Activated CD8-positive, alpha-beta memory T cell treated with anti-CD3 and anti-CD28 coated beads for 1 hour (primary cell): ENCODE measurements at places on chromosomes 12 and 14.

GRCh38 chr14:44657203-44657602 lies 150.1 kb upstream of the FSCB start:
- DNase-seq: no peak

DNA sequence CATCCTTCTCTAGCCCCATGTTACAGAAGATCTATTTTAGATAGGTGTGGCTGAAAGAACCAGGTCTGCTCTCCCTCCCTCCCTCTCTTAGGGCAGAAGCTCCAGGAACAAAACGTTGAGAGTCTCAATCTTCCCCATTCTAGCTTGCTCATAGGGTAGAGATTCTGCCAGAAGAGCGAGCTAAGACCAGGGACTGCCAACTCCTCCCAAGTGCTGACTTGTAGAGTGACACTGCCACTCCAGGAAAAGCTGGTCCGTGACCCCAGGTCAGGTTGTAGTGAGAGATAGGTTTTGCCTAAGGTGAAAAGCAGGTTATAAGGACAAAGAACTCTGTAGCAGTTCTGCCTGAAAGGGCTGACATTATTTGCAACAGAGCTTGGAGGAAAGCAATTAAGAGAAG lies 73.4 kb downstream of the INSM2 start:
- DNase-seq: no peak

DNA sequence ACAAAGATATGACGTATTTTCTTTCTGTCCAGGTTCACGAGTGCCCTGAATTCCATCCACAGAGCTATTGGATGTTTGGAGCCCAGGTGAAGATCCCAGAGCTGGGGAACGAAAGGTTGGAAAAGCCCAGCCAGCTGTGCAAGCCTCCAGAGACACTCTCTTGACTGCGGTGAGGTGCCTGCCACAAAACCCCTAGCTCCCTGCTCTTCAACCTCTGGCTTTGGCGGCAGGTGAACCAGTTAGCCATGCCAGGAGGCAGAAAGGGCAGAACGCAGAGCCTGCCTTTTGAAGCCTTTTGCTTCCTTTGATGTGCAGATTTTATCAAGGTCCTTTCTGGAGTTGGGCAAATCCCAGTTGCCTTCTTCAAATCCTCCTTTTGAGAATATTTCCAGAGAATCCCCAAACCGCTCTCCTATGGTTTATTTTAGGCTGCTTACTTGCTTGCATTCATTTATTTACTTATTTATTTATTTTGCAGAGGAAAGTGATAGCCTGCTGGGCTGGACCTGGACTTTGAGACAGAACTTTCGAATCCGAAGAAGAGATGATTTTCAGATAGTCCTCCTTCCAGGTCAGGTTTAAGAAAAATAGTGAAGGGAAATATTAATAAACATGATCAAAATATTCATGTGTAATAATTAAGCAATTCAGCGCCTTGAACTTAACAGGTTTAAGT lies 411.2 kb upstream of the TBX3 start:
- no peak for DNase-seq

DNA sequence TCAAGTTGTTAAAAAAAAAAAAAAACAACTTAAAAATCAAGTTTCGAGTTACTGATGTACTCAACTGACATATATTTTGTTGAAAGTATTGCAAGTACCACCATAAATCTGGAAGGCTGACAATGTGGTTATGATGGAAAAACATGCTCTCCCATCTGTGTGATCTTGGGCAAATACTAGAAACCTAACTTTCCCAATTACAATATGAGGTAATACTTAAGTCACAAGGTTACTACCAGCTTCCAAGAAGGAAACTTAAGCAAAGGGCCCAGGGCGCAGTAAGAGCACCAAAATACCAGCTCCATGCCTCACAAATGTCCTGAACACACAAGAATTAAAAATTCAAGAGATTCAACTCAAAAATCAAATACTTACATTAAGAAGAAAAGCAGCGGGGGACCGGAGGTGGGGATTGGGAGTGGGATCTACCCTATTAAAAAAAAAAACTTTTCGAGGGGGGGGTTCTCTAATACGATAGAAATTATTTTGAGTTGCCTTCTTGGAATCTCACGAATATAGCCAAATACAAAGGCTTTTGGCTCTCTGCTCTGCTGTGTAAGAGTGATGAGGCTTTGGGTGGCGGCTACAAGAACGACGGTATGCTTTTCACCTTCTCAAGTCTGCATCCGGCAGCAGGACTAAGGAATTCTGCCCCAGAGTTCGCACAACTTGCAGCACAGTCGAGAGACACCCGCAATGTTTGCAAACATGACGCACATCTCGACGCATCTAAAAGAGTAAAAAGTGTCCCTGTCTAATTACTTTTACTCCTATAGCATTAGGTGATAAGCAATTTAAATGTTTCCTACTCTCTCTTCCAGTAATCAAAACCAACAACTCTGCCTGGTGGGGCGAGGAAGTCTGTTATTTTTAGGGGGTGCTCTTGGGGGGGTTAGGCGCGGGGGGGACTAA lies 1.1 kb downstream of the SAV1 start:
- peak; percentile 2 for DNase-seq

- no peak for DNase-seq
Observed at GRCh38 chr14:96752594-96752993, 44.6 kb upstream of the VRK1 start.

DNA sequence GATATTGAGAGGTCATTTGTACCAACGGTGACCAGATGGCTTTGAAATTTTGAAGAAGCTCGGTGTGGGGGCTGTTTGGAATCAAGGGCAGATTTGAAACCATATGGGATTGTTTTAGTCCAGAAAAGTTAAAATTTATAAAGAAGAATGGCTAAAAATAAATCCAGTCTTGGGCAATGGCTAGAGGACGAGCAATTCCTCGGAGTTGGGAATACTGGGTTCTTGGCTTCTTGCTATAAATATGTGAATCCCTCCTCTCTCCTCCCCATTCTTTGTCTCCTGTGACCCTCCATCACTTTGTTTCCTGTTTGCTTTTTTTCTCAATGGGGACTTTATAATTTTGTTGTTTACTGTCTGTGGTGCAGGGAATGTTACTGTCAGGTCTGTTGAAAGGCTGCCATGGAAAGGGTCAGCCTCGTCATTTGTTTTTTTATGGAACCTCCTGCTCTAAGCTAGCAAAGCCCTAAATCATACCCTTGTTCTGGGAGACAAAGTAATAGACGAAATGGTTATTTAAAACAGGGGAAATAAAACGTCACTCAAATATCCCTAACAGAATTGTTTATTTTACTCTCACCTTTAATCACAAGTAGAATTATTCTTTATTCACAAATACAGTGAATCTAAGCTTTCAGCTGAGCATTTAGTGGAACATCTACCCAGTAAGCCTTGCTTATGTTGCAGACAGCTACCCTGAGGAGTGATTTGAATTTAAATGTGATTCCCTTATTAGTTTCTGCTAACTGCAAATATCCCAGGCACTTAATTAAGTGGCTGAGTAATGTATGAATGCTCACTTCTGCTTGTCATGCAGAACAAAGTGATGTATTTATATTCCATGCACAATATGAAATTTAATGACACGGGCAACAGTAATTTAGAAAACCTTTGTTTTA lies 273.1 kb upstream of the NOVA1 start:
- no peak for DNase-seq

GRCh38 chr12:24467226-24467625 lies 481.7 kb downstream of the BCAT1 start:
- DNase-seq: no peak

DNA sequence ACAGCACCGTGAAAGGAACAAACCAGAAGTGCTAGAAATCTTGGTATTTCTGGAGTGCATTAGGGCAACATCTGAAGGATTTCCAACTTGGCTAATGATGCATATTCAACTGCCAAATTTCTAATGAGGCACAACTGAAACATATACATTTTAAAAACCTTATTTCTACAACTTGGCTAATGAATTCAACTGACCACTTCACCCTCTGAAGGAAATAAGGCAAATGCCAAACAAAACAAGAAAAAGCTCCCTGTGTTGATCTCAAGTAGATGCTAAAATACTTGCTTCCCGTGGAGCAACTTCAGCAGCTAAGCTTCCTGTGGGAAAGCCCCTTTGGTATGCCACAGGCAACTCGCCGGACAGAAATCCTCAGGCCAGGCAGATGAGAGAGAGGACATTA lies 167.1 kb downstream of the TTC7B start:
- no peak for DNase-seq

DNA sequence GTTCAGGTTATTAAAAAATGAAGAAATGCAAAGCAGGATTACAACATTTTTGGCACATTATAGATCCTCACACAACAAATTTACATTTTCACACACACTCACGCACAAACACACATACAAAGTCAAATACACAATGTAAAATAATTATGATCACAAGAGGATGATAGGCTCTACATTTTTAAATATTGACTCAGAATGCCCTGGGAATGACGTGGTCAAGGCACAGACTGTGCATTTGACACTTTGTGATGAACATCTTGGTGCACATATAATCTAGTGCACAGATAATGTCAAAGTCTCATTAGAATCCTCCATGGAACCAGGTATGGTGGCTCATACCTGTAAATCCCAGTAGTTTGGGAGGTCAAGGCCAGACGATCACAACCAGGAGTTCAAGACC lies 49.4 kb downstream of the DPF3 start:
- DNase-seq: no peak

- DNase-seq: no peak
Observed at GRCh38 chr12:6172086-6172485, 28.1 kb upstream of the CD9 start.

GRCh38 chr14:52061890-52062289 lies 7.0 kb downstream of the NID2 start:
- no peak for DNase-seq

DNA sequence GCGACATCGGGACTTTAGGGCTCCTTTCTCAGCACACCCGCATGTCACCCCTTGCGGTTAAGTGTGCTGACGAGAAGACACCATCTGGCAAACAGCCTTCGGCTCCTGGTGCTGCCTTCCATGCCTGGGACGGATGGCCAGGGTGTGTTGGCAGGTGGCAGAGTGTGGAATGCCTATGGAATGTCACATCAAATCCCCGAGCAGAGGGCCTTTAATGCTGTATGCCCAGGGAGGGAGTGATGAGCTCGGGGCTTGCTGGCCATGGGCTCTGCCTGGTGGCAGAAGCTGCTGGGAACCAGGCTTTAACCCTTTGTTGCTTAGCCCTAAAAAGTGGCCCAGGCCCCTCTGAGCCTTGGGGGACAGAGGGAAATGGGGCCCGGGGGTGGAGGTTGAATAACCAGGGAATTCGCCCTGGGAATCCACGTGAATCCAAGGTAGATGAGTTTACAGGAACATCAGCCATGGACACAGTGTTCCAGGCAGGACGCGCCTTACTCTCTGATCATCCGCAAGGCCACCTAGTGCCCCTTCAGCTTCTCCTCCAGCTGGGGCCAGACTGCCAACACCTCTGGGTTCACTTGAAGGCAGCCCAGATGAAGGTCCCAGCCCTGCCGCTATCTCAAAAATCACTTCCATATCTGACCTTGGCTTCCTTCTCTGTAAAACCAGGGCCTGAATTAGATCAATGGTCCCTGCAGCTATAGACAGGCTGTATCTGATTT lies 17.4 kb downstream of the FAM181A start:
- DNase-seq: no peak

DNA sequence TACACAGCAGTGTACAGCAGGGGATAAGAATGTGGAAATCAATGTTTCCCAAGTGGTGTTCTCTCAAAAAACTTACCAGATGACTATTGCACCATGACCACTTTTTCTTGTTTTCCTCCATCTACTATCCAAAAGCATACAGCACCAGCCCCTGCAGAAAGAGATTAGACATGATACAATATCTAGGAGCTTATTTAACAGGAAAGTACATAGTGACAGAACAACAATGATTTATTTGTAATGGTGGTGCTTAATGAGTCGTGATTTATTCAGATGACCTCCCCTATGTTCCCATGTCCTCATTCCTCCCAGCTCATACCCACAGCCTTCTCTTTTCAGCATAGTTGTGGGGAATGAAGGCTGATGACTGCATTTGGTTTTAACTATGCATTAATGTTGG lies 413.6 kb downstream of the BTG1 start:
- no peak for DNase-seq

- DNase-seq: no peak
Observed at GRCh38 chr12:82468563-82468962, 110.2 kb downstream of the METTL25 start.

GRCh38 chr12:39332661-39333175 lies 110.2 kb downstream of the KIF21A start:
- no peak for DNase-seq

GRCh38 chr12:115149279-115149678 lies 465.3 kb upstream of the TBX3 start:
- DNase-seq: no peak

DNA sequence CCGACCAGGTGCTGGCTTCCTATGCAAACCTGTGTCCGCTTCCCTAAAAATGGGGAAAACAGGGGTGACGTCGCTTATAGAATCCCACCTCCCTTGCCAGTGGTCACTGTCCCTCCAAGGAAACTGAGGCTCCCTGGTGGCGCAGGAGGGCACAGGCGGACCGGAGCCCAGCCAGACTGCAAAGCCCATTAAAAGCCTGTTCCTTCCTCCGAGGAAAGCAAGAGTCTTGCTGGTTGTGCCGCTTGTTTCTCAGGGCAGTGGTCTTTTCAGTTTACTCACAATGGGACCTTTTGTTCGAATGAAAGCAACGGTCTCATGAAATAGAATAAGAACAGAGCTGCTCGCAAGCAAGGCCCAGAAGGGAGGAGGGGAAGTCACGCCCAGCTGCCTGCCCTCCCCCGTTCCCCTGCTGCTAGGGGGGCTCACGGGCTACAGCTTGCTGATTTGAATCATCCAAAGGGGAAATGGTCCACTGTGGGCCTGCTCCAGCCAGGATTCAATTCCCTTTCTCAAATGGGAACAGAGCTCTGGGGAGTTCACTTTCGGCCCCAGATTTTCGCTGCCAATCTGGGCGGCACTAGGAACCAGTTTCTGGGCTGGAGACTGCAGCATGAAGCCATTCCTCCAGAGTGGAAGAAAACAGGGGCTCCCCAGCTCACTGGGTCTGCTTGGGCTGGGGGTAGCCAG lies 4.6 kb upstream of the SELPLG start:
- no peak for DNase-seq

DNA sequence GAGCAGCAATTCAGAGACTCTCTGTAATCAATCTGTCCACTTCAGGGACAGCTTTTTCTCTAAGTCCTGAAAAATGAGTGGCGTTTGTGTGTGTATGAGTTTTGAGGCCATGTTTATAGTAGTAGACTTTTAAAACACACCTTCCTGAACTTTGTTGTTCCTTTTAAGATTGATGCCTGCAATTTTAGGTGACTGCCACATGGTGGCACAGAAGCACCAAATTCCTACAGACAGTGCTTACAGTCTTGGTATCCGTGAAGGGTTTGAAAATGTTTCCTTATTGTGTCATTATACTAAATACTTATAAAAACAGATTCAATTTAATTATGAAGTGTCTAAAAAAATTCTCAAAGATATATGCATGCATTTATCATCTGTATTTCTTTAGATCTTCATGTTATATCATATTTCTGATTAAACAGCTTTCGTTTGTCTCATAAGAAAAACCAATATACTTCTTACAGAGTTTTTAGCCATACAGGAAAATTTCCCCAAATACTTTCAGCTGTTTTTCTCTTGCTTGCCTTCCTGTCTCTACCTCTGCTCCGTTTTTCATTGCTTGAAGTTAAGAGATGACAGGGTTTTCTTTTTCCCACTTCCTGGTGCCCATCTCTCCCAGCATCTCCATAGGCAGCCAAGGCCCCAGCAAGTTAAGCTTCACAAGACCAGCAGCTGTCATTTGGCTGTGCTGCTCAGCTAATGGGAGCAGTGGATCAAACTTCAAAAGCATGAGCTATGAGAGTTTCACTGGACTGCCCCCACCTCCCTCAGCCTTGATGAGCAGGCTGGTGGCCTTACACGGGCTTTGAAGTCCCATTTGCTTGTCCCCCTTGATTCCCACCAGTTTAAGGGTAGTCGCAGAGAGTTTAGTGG lies 259.6 kb downstream of the AKAP6 start:
- DNase-seq: no peak
